NCI-H187 (cell line): ENCODE measurements at places on chromosomes 12 and 14.

DNA sequence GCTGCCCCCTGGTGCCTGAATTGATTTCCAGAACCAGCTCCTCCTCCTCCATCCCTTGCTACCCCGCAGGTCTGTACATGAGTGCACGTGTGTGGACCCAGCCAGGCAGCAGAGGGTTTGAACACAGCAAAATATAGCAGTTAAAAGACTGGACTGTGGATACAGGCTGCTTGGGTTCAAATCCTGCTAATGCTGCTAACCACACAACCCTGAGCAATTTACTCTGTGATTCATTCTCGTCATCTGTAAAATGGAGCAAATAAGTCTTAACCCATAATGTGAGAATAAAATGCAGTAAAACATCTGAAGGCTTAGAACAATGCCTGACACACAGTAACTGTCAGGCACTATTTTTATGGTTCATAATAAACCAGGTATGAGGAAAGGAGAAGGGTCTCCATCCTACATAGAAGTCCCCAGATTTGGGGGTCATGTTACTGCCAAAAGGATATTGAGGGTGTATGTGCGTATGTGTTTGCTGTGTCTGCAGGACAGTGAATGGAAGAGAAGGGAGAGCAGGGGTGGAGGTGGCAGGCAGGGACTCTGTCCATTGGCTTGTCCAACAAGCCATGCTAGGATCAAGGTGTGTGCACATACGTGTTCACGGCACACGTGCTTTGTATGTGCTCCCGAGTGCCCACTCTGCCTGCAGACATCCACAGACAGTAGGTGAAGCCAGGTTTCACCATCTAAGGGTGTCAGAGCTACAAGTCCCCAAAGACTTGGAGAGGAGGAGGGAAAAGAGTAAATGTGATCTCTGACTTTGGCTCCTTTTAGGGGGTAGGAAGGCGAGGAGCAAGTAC lies 1.5 kb upstream of the STAT6 start:
- DNase-seq, result no peak

GRCh38 chr12:113467502-113468364 lies 3.9 kb downstream of the LHX5 start:
- no peak for DNase-seq

- no peak for DNase-seq
Observed at GRCh38 chr14:22433069-22433468, 156.0 kb downstream of the DAD1 start.

DNA sequence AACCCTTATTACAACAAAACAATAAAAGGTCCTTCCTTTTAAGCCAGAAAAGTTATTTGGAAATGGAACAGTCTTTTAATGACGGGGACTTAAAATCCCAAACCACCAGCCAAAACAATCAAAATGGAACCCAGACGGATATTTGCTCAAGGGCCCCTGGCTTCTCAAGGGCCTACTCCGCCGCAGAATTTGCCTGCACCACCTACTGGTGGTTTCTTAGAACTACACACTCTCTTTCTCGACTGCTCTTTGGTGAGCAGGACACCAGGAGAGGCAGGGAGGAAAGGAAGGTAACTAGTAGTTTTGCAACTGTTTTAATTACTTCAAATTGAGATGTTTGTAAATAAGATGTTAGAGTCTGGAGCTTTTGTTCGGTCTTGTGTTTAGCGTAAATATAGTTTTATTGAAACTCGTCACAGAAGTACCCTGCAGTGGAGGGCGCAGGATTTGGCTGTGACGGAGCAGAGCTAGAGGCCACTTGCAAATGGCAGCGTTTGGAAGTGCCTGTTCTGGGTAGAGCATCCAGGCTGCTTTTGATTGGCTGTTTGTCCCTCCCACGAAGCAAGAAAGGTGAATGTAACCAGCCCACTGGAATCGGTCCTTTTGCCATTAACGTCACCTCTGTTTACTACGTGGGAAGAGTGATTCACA lies 238.5 kb downstream of the CACNA1C start:
- DNase-seq, result no peak

- no peak for DNase-seq
Observed at GRCh38 chr14:98665007-98665406, 607.0 kb downstream of the BCL11B start.

DNA sequence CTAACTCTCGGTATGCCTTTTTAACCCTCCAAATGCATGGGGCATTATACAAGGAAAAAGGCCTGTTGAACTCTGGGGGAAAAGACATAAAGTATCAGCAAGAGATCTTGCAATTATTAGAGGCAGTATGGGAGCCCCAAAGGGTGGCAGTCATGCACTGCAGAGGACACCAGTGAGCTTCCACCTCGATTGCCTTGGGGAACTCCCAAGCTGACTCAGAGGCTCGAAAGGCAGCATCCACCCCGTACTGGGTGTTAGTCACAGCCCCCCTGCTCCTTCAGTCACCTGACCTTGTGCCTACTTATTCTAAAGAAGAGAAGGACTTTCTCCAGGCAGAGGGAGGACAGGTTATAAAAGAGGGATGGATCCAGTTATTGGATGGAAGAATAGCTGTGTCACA lies 781.4 kb upstream of the TMEM132C start:
- no peak for DNase-seq

GRCh38 chr12:96258104-96258961 lies 64.2 kb downstream of the ELK3 start:
- no peak for DNase-seq

DNA sequence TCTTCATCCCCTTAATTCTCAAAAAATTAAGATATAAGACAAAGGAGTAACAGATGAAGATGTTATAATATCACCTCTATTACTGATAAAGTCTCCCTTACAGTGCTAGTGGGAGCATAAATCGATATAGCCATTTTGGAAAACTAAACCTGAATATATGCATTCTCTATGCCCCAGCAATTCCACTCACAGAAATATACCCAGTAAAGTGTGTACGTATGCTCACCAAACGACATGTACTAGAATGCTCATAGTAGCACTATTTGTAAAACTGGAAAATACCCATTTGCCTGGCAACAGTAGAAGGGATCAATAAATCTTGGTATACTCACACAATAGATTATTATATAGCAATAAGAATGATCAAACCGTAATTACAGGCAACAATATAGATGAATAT lies 44.0 kb upstream of the HIF1A start:
- no peak for DNase-seq

- no peak for DNase-seq
Observed at GRCh38 chr14:51242545-51243490, 2.8 kb downstream of the TMX1 start.

DNA sequence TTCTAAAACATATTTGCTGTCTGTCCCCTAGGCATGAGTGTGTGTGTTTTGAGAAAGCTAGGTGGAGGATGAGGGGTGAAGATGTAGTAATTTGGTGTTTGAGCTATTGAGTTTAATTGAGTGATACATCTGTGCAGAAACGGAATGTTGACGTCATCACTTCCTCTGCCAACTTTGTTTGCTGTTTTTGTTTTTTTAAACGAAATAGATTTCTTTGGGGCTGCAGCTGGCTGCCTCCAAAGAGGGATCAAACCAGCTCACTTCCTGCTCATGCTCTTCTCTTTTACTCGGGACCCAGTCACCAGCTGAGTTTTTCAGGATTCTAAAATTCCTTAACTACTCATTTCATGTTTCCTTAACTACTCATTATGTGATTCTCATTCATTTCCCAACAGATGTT lies 19.5 kb upstream of the CRACR2A start:
- DNase-seq, result no peak

DNA sequence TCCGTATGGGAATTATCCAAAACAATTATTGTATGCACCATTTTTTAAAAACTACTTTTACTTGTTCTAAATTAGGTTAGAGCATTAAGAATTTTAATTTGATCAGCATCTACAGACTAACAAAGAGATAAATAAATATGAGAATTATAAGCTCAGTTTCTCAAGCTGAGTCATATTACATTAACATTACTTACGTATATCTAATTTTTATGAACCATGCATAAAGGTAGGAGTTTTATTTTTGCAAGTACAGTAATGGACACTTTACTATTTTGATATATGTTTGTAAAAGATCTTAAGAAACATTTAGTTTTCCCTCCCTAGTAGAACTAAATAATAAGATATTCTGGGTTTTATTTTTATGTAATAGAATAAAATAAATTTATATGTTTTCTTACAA lies 410.1 kb downstream of the TMEM117 start:
- no peak for DNase-seq

- no peak for DNase-seq
Observed at GRCh38 chr14:88363644-88364043, 21.8 kb upstream of the SPATA7 start.

DNA sequence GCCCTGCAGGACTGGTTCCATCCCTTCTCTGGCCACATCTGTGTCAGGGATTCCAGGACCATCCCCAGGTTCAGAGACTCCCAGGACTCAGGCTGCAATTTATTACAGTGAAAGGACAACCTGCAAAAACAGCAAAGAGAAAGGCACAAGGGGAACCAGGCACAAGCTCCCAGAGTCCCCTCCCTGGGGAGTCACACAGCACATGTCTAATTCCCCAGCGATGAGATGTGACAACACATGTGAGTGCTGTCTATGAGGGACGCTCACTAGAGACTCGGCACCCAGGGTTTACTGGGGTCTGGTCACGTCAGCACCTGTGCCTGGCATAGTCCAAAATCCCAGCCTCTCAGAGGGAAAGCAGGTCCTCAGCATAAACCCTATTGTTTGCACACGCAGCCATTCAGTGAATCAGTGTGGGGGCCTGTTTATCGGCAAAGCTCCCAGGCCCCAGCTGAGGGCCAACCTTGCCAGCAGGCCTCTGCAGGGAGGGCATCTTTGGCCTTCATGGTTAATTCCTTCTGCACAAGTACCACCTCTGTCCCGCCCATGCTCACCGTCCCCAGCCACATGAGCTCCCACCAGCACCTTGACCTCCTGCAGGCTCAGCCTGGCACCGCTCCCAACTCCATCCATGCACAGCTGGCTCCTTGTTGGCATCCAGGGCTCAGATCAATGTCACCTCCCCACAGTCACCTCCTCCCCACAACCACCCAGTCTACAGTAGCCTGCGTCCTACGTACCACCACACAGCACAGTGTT lies 198.9 kb upstream of the SFSWAP start:
- no peak for DNase-seq

- DNase-seq, result no peak
Observed at GRCh38 chr12:57766464-57767304, at the start of gene CYP27B1. CYP27B1 (minus strand) TSS chr12:57767078; CDS start chr12:57767041, 37 bp downstream.

DNA sequence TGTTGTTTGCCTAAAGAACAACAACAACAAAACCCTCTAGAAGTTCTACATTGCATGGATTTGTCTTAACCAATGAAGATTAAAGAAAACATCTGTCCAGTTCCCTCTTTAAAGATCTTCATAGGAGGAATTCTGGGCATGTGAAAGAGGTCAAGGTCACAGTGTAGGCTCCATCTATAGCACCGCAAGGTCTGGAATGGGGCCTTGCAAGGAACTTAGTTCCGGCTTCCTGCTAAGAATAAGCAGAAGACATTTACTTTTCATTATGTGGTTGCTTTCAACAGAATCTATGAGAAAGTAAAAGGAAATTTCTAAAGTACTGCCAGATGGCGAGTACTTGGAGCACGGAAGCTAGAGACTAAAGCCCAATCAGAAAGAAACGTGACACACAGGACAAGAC lies 57.2 kb upstream of the GNPNAT1 start:
- DNase-seq, result no peak

DNA sequence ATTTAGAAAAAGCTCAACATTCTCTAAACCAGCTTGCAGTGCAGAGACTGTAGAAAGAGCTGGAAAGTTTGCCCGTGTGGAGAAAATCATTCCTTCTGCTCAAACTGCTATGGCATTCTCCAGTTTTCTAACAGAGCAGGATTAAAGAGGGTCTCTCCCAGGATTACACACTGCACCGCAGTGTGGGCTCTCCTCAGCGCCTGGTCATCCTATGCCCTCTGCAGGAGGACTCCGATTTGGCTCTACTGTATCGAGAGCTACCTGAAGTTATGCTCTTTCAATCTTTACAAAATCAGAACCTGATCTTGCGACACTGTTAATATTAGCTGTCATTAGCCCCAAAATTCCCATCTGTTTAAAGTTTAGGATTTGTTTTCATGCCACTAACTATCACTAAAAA lies 33.0 kb downstream of the BHLHE41 start:
- no peak for DNase-seq

DNA sequence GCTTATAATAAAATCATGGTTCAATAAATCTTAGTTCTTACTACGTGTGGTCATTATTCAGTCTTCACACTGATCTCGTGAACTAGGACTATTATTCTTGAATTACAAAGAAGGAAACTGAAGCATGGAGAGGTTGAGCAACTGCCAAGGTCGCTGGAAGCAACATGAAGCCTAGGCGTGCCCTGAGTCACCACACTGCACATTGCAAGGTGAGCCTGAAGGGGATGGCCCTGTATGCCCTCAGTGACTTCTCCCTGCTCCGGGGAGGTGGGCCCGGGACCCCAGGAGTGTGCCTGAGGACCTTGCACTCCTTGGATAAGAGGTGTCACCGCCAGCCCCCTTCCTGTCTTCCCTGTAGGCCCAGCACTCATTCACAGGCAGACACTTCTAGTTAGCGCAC lies 161.6 kb downstream of the CACNA1C start:
- DNase-seq, result no peak

DNA sequence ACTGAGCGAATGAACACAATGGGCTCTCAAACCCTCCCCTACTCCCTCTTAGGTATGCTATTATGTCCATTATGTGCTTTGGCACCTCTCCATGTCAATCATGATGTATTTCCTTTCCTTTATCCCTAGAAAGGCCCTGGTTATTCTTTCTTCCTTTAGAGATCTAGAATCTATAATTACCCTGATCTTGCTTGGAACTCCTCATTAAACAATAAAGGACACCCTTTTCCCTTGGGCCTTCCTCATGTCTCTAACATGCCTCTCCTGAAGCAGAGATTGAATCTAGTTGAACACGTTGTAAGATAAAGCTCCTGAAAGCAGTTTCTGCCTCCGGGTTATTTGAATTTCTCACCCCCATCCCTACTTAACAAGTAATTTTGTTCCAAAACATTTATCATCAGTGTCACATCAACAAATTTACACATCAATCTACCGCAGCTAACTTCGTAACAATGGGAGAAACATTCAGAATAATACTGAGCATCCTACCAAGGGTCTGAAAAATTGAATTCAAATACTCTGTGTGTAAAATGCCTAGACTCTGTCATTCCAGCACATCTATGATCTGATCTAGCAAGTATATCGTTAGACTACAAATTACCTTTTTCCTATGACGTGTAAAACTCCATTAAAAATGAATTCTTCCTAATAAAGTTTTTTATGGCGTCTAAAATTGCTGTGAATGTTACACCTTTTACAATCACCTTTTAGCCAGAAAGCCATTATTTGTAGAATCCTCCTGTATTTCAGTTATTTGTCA lies 5.4 kb downstream of the USP44 start:
- DNase-seq, result no peak
